ENCODE measurements at places on chromosomes 1 and 21.

DNA sequence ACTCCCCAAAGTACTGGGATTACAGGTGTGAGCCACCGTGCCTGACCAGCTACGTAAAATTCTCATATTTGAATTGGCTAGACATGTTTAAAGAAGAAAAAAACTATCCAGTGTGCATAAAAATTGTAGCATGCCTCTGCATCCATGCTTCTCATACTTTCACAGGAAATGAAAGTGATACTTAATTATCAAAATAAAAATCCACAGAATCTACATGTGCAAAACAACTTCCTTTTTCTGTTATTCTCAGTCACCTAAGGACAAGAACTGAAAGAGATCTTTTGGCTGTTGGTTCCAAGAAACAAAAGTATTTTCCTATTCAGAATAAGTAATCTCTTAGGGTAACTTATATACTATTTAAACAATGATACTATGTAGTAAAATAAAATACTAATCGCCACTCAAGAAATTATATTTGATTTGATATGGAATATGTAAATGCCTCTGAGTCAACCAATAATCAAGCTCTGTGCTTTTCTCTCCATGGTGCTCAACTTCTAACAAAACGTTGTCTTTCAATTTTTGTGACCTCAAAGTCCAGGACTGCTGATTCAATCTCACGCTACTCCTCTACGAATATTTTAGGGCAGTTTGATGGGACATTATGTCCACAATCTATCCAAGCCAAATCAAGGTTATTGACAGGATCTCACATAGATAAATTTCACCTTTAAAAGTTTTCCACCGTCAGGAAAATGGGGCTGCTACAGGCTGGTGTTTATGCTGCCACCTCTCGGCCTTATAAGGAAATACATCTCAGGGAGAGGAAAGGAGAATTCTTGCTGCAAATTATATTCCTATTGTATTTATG is 102.7 kb downstream of the ZNF281 start:
- peak; percentile 69 for DNase-seq

- no peak for DNase-seq
Observed at GRCh38 chr1:96992871-96993270, 271.3 kb downstream of the PTBP2 start.

DNA sequence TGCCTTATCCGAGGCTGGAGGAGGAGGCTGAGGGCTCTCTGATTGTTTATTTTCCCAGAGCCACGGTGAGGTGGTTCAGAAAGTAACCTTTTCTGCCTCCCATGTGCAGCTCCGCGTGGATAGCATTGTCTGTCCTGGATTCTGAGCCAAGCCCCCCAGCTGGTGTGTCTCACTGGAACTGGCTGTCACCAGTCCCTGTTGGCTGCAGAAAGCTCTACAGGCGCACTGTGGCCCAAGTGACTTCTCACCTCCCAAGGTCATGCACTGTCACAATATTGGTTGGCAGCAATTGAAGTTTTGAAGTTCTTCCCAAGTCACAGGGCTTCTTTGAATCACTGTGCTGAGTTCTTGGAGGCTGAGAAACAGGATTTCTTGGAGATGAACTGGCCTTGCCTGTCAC is 8.2 kb downstream of the BMP8A start:
- no peak for DNase-seq

DNA sequence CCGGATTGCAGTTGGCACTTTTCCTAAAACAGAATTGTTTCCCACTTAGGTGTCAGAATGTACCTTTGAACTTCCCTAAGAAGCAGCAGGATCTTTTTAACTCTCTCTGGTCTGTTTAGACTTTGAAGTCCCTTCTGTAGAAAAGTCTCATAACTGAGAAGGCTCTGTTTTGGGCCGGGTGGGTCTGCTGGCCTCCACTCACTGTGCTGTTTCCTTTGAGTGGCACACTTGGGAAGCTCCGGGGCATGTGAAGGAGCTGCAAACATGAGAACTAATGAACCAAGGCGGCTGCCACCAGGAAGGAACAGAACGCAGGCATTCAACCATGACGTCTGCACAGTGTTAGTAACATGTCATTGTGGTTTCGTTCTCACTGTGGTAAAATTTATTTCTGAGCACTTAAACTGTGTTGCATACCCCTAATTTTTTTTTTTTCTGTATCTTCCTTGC is 19.5 kb upstream of the NCMAP start:
- peak; percentile 70 for DNase-seq

GRCh38 chr1:223870617-223871574 is 25.1 kb upstream of the TP53BP2 start:
- no peak for DNase-seq

DNA sequence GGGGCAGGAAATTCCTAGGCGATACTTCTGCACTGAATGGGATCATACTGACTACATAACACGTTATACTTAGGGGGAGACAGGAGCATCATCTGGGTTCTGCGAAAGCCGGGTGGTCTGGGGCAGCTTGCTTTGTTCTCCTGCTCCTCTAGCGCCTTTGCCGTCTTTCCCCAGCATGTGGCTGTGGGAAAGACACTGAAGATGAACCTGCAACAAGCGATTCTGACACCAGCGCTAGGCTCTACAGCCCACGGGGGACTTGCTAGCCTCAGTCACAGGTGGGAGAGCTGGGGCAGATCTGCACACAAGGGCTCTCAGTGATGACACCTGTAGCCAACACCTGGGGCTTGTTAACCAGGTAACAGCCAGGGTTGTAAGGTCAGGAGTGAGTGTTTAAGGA is 51.8 kb downstream of the CD46 start:
- DNase-seq, result no peak

GRCh38 chr1:190377991-190378390 is 99.7 kb downstream of the BRINP3 start:
- DNase-seq, result no peak

- DNase-seq, result no peak
Observed at GRCh38 chr1:218395916-218396315, 50.8 kb downstream of the TGFB2 start.

DNA sequence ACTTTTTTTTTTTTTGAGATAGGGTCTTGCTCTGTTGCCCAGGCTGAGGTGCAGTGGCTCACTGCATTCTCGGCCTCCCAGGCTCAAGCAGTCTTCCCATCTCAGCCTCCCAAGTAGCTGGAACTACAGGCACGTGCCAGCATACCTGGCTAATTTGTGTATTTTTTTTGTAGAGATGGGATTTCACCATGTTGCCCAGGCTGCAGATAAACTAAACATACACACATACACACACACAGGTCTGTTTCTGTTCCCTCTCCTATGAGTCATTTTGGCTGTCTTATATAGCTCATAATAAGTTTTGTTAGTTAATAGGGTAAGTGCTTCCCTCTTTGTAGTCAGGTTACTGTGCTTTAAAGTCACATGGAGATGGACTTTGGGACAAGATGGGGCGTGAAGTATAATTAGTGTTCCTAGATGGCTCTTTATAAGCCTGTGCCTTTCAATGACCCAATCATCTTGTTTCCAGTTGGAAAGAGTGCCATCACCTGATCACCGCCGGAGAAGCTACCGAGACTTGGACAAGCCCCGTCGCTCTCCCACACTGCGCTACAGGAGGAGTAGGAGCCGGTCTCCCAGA is 9.1 kb downstream of the PRPF38A start:
- no peak for DNase-seq

- no peak for DNase-seq
Observed at GRCh38 chr21:38256599-38257302, at the start of gene KCNJ15. Gene KCNJ15 (plus strand): TSS chr21:38256991. CDS start chr21:38299262, 42,271 bp downstream.

GRCh38 chr1:43366179-43366578 is 1.6 kb downstream of the ELOVL1 start:
- DNase-seq, result no peak

GRCh38 chr1:93695411-93696005 is 13.9 kb upstream of the BCAR3 start:
- peak; percentile 39 for DNase-seq

GRCh38 chr1:26853156-26853555 is 9.8 kb upstream of the SFN start:
- DNase-seq, result peak; percentile 77

- peak; percentile 70 for DNase-seq
Observed at GRCh38 chr1:55214212-55214933, 791 bp downstream of the USP24 start.

DNA sequence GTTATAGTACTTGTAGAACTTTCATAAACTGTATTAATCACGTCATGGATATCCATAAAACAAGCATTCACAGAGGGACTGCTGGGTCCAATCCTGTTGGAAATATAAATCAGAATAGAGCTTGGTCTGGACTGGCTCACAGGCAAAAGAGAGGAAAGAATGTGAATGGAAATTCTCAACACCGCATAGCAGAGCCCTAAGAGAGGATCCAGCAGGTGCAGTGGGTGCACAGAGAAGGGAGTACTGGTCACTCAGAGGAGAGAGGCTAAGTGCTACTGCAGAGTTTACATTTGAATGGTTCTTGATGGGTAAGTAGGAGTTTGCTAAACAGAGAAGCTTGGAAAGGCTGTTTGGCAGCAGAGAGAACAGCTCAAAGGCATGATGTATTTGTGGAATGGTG is 231.7 kb downstream of the PAPPA2 start:
- DNase-seq, result no peak

- peak; percentile 97 for DNase-seq
Observed at GRCh38 chr1:156740741-156741480, at the start of gene MRPL24. Gene MRPL24 (minus strand): TSS chr1:156741088. CDS start chr1:156738704, 2,384 bp downstream.

DNA sequence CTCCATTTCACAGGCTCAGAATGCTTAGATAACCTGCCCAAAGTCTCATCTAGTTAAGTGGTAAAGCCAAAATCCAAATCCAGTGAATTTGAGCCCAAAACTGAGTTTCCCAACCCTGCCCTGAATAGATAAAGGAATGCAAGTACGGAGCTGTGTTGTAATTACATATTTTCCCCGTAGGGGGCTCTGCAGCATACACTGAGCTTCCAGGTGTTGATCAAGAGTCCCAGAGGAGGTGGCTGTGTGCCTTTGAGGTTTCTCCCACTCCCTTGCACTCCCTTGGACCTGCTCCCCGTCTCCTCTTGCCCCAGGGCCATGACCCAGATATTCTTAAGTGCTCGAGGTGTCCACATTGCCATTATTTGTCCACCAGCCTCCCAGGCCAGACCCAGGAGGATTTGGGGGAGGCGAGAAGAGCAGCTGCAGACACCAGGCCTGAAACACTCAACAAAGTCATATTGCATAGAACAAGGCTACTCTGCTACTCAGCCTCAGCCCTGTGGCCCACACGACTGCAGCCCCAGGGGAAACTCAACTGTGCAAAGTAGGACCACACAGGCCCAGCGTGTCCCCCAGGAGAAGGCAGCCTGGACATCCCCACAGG is 18.4 kb upstream of the LY9 start:
- no peak for DNase-seq

GRCh38 chr1:237799762-237800474 is 90.8 kb downstream of the ZP4 start:
- DNase-seq, result no peak

- DNase-seq, result no peak
Observed at GRCh38 chr1:85681087-85681486, 27.1 kb downstream of the ZNHIT6 start.

- no peak for DNase-seq
Observed at GRCh38 chr1:10539411-10540043, 64.8 kb downstream of the PEX14 start.

GRCh38 chr1:27517907-27518718 is 28.1 kb upstream of the WASF2 start:
- no peak for DNase-seq

DNA sequence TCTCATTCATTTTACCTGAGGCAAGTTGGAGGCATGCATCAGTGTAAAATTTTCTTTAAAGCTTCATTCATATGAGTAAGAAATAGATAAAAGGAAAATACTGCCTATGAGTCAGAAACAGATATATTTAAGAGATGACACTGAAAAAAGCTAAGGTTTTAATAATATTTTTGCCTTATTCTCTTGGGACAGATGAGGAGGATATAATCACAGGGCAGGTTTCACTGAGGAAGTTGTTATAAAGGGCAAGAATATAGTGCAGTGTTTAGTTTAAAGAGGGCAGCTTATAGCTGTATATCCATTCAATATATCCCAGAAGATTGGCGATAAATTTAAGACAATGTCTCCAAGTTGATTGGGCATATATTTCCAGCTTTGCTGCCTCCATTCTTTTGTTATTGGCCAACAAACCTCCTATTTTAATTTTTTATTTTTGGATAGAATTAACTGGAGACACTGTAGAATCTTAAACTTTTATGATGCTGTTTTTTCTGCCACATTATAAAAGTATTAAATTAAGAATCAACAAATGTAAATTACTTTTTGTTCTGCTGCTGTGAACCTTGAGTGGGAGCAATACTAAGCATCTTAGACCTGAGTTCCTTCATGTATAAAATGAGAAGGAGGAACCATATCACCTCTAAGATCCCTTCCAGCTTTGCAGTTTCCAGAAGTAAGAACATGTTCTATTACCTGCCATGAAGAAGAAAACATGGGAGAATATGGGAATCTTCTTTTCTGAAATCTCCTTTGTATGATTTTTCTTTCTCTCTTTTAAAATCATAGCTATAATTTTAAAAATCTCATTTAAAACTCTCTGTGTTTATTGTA is 171.6 kb downstream of the S1PR1 start:
- no peak for DNase-seq

- no peak for DNase-seq
Observed at GRCh38 chr1:116194568-116194967, 83.4 kb downstream of the MAB21L3 start.

DNA sequence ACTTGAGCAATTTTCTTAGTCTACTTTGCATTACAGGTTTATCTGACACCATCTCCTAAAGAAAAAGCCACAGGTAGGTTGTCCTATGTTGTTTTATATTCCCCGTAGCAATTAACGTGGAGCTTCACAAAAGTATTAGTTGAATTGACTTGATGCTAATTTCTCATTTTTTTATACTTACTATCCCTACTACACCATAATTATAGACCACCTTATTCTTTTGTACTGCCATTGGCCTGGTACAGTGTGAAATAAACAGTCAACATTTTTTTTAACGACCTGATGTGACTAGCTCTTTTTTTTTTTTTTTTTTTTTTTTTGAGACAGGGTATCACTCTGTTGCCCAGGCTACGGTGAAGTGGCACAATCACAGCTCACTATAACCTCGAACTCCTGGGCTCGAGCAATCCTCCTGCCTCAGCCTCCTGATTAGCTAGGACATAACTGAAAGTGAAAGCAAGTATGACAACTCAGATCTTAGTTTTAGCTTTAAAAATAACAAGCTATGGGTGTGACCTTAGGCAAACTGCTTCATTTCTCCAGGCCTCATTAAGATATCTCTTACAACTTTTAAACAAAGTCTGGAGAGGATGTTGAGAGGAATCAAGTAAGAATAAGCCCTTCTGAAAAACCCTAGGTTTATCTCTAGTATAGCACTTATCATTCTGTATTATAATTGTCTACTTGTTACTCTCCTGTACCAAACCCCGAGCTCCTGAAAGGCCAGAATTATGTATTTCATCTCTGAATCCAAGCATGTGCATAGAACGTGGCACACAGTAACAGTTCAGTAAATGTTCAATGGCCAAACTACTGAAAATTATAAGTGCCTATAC is 49.5 kb downstream of the LUZP1 start:
- DNase-seq, result no peak

- DNase-seq, result no peak
Observed at GRCh38 chr1:185152187-185152767, 4.5 kb downstream of the TRMT1L start.

- no peak for DNase-seq
Observed at GRCh38 chr1:12722626-12723025, 6.7 kb downstream of the AADACL3 start.

DNA sequence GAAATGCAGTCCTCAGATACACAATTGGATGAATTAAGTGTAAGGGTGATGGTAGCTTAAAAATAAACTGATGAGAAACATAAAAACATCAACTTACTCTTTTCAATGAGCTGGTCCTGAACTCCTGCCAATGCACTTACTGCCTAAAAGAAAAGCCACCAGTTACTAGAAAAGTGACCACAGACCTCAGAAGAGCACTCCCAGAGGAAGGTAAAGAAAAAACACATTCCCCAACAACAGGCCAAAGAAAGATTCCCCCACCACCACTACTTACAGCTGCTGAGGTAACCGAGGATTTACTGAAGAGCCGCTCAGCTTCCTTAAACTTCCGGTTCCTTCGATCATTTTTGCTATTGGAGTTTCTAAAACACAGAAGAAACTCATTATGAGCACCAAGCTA is 5.4 kb downstream of the MEAF6 start:
- DNase-seq, result no peak

All from naive B cell (primary cell).